ENCODE measurements at places on chromosomes 12 and 14.

DNA sequence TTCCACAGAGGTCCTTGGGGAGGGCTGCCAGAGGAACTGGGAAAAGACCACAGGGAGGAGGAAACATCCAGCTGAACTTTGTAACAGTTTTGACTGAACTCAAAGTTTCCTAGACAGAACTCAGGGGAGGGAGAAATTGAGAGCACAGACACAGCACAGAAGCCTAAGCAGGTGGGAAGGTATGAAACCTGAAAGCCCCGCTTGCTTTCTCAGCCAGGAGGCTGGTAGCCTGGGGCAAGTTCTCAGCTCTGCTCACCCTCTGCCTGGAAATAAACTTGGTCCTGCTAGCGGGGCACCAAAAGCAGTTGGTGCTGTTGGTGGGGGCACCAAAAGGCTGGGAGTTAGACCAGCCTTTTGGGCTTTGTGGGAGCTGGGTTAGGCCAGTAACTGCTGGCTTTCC lies 25.9 kb upstream of the OR4E1 start:
- no peak for DNase-seq

DNA sequence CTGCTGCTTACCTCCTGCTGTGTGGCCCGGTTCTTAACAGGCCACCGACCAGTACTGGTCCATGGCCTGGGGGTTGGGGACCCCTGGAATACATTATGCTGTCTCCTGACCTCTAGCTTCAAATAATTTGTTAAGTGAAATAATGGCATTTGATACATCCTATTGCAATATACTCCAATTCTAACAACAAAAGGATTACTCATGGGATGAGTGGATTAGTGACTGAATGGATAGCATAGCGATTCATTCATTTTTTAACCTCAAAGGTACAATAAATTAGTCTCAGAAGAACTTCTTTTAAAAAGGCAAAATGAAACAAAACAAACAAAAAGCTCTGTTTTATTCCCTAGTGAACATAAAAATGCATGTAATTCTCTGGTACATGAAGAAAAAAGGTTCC lies 147.9 kb upstream of the PKP2 start:
- DNase-seq, result no peak

DNA sequence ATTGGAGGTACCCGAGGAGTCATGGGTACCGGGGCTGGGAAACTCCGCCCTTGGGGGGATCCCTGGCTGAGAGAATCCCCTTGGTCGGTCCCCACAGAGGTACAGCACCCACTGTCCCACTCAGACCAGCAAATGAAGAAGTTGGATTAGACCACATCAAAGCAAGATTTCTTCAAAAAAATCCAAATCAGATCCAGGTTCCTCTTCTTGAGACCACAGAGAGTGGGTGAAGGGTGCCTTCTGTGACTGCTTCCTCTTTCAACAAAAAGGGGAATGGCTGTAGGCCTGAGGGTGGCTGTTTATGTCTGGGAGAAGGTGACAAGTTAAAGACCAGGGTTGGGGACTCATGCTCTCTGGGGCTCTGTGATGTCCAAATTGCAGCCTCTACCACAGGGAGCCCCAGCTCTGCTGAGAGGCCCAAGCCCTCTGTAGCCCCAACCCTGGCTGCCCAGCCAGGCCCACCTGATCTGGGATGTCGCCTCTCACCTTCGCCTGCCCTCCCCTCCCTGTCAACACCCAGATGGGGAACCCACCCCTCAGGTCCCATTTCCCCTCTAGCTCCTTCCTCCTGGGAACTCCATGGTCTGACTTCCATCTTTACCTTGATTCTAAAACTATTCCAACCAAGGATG lies 50.9 kb downstream of the ZFP36L1 start:
- no peak for DNase-seq

GRCh38 chr14:33755358-33755757 lies 195.5 kb downstream of the EGLN3 start:
- peak; percentile 33 for DNase-seq

DNA sequence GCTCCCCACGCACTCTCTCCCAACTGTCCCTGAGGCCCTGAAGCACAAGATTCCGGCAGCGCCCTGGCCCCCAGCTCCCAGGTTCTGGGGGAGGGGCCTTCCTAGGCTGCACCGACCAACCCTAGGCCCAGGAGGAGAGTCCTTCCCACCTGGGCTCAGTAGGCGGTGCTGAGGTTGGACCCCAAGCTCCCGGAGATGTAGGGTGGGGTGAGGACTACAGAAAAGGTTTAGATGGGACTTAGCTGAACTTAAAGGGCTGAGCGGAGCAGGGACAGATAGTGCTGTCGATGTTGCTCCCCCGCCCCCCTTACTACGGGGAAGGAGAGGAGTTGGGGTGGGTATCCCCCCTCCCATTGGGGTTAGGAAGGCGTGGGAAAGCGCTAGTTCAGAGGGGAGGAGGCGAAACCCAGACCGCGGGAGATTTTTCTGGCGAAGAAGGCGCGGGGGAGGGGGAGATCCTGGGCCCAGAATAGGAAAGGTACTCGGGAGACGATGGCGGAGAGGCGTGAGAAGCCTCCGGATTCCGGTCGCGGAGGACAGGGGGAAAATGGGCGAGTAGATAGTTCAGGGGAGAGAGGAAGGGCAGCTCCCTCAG lies 4.2 kb upstream of the BAZ2A start:
- no peak for DNase-seq

- no peak for DNase-seq
These were observed 21.5 kb upstream of the BEGAIN start for GRCh38 chr14:100608586-100609330.

GRCh38 chr14:63308723-63309317 lies 9.9 kb downstream of the GPHB5 start:
- DNase-seq, result no peak

All from HFFc6 (cell line).